Bronchial epithelial cell (primary cell): ENCODE measurements at places on chromosomes 12 and 14.

DNA sequence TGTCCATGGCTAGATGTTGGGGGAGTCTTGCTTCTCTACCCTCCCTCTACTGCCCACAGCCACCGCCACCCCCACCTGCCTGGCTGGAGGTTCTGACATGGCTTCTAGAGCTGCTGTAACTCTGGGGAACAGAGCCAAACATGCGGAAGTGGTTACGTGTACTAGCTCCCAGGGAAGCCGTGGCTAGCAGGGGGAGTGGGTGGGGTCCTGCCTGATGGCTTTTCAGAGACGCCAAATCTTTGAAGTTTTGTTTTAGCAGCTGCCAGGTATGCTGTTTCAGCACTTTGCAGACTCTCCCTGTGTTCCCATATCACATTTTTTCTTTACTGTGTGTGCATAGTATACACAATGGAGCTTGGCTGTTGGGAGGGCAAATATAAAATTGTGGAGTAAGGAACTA lies 150.3 kb downstream of the TGFB3 start:
- DNase-seq, result peak; percentile 89

DNA sequence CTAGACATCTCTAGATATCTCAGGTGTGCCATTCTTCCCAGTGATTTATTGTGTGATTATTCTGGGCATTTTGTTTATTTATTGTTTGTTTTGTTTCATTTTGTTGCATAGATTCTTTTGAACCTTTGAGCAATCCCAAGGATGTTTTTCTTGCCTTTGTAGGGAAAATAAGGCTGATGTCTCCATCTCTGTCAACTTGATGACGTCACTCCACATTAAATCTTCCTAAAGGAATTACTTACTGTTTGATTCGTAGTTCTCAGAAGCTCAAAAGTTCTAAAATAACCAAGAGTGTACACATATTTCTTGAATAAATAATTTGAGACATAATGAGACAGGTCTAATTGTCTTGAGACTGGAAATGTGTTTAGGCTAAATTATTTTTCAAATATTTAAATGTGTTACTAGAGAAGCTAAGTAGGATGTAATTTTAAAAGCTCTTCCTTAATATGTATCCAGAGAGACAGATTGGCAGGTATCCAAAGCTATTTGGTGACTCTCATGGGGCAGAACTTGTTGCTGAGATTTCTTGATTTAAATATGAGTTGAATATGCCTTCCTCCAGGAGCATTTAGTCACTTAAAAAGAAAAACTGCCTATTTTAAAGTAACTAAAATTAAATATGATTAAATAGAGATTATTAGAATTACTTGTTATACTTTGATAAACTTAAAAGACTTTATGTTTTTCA lies 128.7 kb downstream of the CNTN1 start:
- peak; percentile 9 for DNase-seq

DNA sequence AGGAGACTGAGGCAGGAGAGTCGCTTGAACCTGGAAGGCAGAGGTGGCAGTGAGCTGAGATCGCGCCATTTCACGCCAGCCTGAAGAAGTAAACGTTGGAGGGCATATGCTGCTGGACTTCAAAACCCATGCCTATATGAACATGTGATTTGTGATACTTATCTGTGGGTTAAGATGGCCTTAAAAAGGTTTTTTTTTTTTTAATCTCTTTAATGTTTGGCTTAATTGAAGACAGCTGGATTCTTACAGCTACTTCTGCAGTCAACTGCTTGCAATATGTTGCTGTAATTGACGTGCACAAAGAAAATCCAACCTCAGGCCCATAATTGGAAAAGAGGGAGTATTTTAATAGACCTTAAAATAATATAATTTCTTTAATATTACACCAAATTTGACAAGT lies 1.5 kb upstream of the B3GNT4 start:
- no peak for DNase-seq

DNA sequence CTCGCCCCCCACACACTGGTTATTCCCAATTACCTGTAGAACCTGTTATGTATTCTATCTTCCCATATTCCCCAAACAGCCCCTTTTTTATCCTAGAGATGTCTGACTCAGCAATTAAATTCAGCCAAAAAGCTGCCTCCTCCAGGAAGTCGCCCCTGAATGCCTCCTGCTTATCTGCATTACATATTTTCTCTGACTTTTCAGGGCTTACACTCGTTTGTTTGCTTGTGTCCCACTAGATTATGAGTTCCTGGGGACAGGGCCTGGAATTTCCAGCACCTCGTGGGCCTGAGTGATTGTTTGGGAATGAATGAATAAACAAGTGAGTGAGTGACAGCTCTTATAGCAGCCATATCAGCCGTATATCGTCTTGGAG lies 99.3 kb upstream of the RFLNA start:
- DNase-seq, result no peak

DNA sequence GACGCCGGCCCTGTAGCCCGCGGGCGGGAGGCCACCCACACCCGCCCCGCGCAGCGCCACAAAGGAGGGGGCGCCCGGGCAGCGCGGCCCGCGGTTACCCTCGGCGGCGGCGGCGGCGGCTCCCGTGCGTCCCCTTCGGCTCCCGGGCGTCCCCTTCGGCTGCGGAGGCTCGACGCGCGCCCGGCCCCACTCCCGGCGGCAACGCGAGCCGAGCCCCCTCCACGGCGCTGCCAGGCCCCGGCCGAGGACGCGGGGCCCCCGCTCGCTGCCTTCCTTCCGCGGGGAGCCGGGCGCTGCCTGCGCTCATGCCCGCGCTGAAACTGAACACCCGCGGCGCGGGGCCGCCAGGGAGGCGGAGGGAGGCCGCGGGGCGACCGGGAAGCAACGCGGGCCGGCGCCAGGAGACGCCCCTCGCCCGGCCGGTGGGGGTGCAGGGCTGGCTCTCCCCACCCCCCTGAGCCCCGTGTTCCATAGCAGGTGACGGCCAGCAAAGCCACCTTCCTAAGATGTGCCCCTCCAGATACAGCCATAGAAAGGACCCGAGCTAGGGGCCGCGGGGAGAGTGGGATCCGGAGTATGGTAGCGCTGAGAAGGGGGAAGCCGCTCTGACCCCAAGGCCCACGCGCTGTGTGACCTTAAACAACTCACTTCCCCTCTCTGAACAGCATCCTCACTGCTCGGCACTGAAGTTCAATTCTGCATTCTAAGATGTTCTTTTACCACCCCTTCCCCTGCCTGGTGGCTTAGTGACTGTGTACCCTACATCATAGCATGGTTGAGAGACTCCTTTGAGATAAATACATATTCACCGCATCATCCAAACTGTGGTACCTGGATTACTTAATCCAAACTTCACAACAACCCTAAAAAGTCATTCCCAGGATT lies 42.8 kb downstream of the KDM2B start:
- DNase-seq, result no peak

DNA sequence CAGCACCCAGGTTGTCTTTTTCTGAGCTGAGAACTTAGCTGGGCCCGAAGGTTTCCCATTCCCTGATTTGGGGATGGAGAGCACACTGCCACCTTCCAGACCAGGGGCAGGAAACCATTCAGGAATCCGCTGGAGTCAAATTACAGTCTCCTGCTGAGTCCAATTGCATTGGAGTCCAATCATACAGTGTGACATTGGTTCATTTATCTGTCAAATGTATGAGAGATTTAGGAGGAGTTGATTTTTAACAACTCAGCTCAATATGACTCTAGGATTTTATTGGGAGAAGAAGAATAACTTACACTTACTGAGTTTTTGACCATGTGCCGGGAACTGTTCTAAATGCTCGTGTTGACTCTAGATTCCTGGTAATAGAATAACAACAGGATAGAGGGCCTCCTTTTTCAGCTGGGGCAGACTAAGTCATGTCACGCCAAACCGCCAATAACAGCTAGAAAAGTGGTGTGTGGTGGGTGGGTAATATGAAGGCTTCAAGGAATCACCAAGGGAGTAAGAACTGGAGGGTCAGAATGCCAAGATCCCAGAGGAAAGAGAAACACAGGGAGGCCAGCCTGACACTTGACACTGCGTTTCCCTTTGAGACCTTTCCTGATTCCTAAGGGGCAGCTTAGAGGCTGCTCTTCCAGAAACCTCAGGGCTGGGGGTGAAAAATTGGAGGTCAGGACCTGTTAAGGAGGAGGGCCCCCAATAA lies 11.5 kb downstream of the SYNDIG1L start:
- no peak for DNase-seq

DNA sequence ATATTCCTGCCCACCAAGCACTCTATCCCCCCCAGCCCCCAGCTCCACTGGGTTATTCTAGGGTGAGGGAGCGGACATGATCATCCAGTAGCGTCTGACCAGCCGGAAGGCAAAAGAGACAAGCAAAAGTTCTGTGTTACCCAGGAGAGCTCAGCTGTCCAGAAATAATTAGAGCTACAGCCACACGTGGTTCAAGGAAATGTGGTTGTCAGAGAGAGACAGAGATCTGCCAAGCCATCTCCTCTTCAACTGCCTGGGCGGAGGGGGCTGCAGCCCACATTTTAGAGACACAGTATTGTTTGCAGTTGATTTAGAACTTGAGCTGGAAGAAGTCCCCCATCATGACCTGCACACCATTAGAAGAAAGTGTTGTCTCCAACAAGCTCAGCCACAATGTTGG lies 30.4 kb downstream of the DAO start:
- no peak for DNase-seq

DNA sequence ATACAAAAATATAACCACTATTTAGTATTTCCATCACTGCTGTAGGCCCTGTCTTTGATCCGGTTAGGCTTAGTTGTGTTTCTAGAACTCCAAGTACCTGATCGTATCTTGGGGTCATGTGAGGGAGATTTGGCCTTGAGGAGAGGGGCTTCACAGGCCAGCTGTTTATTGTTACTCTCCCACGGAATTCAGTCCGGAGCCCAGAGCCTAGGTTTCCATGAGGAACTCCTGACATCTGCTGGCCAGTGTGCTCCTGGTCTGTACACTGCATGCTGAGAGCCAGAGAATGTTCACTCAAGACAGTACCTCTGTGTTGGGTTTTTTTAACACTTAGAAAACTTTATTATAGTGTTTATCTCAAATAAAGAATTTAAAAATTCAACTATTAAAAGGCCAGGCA lies 341.0 kb upstream of the TMEM132C start:
- no peak for DNase-seq

DNA sequence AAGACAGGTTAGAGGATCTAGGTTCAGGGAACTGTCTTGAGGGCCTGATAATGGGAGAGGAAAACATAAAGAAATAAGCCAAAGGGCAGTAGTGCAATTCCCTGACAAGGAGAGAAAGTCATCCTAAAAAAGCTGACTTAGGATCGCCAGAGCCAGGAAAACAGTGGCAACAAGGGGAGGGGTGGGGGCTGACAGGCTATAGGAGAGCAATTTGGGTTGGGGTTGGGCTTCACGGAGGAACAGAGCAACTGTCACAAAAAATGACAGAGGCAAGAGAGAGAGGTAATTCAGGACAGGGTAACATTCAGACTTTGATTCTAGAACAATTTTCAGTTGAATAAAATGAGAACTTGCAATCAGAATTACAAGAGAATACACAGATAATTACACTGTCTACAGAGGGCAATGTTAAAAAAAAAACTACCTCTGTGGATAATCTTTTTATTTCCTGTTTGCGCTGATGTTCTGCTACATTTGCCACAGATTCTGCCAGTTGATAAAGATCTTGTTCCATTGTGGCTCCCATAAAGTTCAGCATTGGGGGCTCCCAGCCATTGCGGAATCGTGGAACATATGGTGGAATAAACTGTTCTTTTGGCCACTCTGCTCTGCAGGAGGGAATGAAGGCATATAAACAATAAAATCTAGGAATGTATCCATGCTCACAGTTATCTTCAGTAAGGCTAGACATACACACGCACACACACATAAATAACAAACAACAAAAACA lies 138.6 kb downstream of the EPS8 start:
- no peak for DNase-seq

GRCh38 chr12:3421191-3421978 lies 69.6 kb upstream of the PRMT8 start:
- DNase-seq, result no peak

GRCh38 chr14:24978862-24979724 lies 70.9 kb downstream of the STXBP6 start:
- no peak for DNase-seq

DNA sequence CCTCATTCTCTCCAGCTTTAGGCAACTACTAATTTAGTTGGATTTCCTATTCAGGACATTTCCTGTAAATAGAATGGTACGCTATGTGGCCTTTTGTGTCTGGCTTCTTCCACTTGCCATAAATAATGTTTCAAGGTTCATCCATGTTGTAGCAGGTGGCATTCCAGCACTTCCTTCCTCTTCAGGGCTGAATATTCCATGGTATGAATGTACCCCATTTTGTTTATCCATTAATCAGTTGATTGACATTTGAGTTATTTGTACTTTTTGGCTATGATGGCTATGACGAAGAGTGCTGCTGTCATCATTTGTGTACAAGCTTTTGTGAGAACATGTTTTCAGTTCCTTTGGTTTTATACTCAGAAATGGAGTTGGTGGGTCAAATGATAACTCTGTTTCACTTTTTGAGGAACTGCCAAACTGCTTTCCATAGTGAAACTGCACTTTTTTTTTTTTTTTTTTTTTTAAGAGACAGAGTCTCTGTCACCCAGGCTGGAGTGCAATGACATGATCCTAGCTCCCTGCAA lies 6.5 kb upstream of the CDK2AP1 start:
- DNase-seq, result peak; percentile 12

DNA sequence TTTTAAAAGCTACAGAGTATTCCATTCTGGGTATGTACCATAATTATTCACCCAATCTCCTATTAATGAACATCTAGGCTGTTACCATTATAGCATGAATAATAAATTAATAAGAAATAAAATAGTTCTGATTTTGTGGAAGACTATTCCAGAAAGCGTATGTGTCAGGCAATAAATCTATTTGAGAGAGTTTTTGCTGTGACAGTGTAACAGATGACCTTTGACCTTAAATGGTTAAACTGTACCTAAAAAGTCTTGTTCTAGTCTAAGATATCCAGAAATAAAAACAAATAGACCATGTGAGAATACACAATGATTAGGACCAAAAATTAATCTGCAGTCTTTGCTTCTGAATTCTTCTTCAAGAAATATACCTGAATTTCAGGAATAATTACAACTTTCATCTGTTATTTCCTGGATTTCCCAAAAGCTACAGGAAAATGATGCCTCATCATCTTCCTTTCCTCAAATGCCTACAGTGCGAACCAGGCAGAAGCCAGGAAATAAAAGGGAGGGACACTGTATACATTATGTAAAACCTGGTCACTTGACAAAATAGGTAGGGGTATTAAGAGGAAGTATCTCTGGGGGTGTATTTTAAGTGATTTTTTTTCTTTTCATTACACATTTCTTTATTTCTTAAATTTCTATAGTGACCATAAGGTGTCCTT lies 7.3 kb downstream of the TM7SF3 start:
- no peak for DNase-seq

DNA sequence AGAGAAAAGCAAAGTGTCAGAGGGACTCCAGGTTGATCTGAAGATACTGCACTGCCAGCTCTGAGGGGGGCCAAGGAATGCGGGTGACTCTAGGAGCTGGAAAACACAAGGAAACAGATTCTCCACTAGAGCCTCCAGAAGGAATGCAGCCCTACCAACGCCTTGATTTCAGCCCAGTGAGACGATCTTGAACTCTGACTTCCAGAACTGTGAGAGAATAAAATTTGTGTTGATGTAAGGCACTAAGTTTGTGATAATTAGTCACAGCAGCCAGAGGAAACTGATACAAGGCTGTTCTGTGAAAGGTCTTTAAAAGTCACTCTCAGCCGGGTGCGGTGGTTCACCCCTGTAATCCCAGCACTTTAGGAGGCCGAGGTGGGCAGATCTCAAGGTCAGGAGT lies 34.2 kb downstream of the CKAP4 start:
- no peak for DNase-seq

GRCh38 chr14:101289911-101290310 lies 271.4 kb upstream of the DIO3 start:
- no peak for DNase-seq
